HT-29 (cell line): ENCODE measurements at places on chromosomes 4 and X.
A peak's percentile ranks its signal among the peaks of the same experiment; 100 is the strongest.

- DNase-seq, result no peak
Measured at GRCh38 chr4:70315928-70316327, 18.9 kb upstream of the CABS1 start.

- peak; percentile 54 for DNase-seq
Measured at GRCh38 chr4:179307297-179308136, 1865.3 kb upstream of the AGA start.

GRCh38 chr4:110540581-110540980 is 64.6 kb downstream of the ENPEP start:
- no peak for DNase-seq

- DNase-seq, result no peak
Measured at GRCh38 chrX:148661035-148661434, 160.6 kb downstream of the AFF2 start.

- no peak for DNase-seq
Measured at GRCh38 chr4:44701037-44701436, 22.8 kb downstream of the GUF1 start.

- DNase-seq, result peak; percentile 10
Measured at GRCh38 chrX:141936080-141936479, 32.4 kb downstream of the MAGEC1 start.

DNA sequence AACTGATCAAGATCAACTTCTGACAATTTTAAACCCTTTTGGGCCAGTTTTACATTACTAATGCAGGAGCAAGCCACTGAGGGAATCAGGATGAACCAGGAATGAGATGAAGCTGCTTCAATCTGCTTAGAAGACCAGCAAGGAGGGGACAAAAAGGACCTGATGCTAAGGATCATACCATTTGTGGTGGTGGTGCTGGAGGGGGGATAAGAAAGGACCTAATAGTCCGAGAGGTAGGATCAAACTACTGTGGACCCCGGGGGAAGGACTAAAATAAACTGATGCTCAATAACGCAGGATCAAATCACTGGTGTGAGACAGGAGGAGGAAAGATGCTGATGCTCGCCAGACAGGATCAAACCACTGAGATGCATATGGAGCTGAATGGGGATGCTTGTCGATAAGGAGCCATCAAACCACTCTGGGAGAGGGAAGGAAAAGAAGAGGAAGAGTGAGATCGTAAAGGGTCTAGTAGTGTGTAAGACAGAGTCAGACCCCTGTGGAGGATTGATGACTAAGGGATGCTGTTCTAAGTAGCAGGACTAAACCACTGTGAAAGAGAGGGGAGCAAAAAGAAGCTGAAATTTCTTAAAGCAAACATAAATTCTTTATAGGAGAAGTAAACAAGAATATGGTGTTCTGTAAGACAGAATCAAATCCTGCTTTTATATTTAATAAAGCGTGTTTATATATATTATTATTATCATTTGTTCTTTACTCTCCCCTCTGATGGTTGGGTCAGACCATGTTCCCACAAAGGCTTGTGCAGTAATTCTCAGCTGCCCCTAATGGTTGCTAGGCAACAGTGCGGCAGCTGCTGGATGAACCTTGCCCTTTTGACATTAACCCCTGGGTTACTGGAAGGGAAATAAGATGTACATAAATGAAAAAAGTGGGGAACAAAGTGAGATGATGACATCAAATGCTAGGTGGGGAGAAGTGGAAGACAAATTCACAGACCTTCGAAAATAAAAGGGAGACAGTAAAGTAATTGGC is 432.5 kb upstream of the FGF16 start:
- DNase-seq, result peak; percentile 34

DNA sequence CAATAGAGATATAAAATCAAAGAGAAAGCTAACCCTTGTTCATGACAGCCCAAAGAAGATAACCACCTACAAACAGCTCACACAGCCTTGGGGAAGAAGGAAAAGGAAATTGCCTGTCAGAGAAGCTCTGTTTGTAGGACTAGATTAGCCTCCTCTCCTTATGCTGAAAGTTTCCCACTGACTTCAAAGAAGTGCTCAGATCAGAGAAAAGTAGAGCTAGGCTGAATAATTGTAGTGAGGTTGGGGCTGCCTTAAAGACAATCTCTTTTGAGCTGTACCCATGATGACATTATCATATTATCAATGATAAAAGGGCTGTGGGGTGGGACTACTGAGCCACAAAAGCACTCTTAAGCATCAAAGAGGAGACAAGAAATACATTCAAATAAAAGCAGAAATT is 223.0 kb upstream of the GALNT7 start:
- no peak for DNase-seq
